Tibial artery (tissue), 4 donors: ENCODE measurements at places on chromosomes 1 and 21.

- peaks cover 10% of the 10 kb centered on the region for H3K4me1 ChIP-seq
- no peak overlapping the region for H3K27ac ChIP-seq
- H3K27me3 ChIP-seq = no peaks in the 10 kb centered on the region
- DNase-seq = no peak
These were observed 47.3 kb downstream of the LPGAT1 start for GRCh38 chr1:211783266-211783665.

- no peaks in the 10 kb centered on the region for H3K27me3 ChIP-seq
- DNase-seq = no peak
- no peaks in the 10 kb centered on the region for H3K4me1 ChIP-seq
- H3K36me3 ChIP-seq = no peaks in the 10 kb centered on the region
- H3K4me3 ChIP-seq = no peak overlapping the region
- no peak overlapping the region for H3K27ac ChIP-seq
These were observed 110.3 kb downstream of the ODF2L start for GRCh38 chr1:86285796-86286195.

DNA sequence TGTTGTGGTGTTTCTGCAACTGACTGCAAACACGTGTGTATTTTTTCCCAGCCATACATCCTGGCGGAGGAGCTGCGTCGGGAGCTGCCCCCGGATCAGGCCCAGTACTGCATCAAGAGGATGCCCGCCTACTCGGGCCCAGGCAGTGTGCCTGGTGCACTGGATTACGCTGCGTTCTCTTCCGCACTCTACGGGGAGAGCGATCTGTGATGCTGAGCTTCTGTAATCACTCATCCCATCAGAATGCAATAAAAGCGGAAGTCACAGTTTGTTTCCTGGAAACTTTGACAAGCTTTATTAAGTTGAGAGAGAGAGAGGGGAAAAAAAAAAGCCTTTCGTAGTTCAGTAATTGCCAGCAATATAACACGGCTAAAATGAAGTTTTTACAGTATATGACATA, 32.7 kb upstream of the MTR start:
- no peak overlapping the region for H3K27ac ChIP-seq
- DNase-seq = no peak
- peaks cover 8% of the 10 kb centered on the region for H3K36me3 ChIP-seq
- no peaks in the 10 kb centered on the region for H3K4me1 ChIP-seq
- no peak overlapping the region for H3K4me3 ChIP-seq

DNA sequence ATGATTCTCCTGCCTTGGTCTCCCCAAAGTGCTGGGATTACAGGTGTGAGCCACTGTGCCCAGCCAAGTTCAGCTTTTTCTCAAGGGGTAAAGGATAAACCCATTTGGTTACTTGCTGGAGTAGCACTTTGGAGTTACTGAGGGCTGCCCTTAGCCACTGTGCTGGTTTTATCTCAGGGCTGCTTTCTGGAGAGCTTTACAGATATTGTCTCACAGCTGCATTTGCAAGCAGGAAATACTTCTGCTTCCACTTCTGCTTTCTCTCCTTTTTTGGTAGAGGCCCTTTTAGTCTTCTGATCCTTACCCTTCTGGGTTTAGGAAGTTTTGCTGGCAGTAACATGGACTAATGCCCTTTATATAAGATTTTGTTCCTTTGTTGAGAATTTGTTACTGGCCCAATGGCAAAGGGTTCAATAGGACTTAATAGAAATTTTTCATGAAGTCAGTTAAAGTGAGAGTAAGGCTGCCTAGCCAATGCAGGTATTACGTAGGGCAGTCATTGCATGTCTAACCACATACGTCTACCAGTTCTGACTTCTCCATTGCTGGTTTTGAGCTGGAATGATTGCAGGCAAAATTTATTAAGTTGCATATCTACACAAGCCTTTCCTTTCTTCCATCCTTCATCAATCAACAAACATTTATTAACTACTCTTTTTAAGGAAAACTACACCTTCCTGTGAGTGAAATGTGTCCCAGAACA, 24.4 kb downstream of the CAP1 start:
- H3K27ac ChIP-seq = no peak overlapping the region
- H3K27me3 ChIP-seq = no peaks in the 10 kb centered on the region
- peaks cover 20% of the 10 kb centered on the region for H3K4me1 ChIP-seq
- no peak overlapping the region for H3K4me3 ChIP-seq

- H3K27me3 ChIP-seq = no peaks in the 10 kb centered on the region
- H3K4me1 ChIP-seq = no peaks in the 10 kb centered on the region
- H3K36me3 ChIP-seq = no peaks in the 10 kb centered on the region
- no peak for DNase-seq
- no peak overlapping the region for H3K27ac ChIP-seq
These were observed 43.9 kb downstream of the PIGK start for GRCh38 chr1:77175230-77175844.

- DNase-seq = no peak
- no peak overlapping the region for H3K4me3 ChIP-seq
- H3K4me1 ChIP-seq = no peaks in the 10 kb centered on the region
- H3K36me3 ChIP-seq = no peaks in the 10 kb centered on the region
- H3K27ac ChIP-seq = no peak overlapping the region
These were observed 368.9 kb downstream of the SEC16B start for GRCh38 chr1:177600936-177601335.

- H3K27me3 ChIP-seq = no peaks in the 10 kb centered on the region
- peaks cover 34% of the 10 kb centered on the region for H3K4me1 ChIP-seq
- H3K36me3 ChIP-seq = no peaks in the 10 kb centered on the region
- H3K4me3 ChIP-seq = no peak overlapping the region
- peak; percentile 71 for DNase-seq
These were observed 37.0 kb downstream of the CCDC185 start for GRCh38 chr1:223430236-223430635.

DNA sequence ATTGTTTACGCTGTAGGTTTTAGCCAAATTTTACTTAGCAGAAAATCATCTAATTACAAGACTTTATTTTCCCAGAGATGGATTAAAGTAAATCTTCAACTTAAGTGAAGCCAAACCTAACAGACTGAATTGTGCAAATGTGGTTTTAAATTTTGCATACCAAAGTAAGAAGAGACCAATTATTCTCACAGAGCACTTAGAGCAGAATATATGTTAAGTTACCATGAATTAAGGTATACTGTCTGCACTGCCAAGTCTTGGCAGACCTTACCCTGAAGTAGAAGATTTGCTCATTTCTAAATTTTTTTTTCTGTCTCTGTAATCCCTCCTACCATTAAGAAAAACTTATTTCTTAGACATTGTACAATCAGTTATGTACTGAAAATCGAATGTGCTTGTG, 24.1 kb downstream of the MRPS6 start:
- H3K4me3 ChIP-seq = no peak overlapping the region
- DNase-seq = no peak
- no peak overlapping the region for H3K27ac ChIP-seq
- H3K4me1 ChIP-seq = no peaks in the 10 kb centered on the region
- H3K27me3 ChIP-seq = no peaks in the 10 kb centered on the region
- peaks cover 16% of the 10 kb centered on the region for H3K36me3 ChIP-seq

DNA sequence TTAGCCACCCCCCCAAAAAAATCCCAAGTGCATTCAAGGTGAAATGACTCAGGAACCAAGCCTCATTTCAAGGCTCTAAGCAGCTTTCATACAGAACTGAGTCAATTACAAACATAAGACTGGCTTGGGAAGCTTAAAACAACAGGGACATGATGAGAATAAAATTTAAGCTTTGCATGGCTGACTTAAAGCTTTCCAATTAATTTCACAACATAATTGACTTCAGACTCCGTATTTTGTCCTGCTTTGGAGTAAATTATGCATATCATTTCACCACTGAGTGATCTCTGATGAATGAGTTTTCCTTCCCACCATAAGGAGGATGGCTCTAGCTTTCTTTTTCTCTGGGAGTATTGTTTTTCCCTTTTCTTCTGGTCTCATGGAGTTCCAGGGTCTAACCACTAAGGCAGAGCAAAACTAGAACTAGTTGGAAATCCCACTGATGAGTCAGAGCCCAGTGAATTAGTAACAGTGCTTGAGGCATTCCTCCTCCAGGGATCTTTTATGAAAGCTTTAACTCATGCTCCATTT, 72.8 kb downstream of the XCL2 start:
- H3K4me1 ChIP-seq = peaks cover 15% of the 10 kb centered on the region
- no peak overlapping the region for H3K27ac ChIP-seq
- DNase-seq = no peak
- no peak overlapping the region for H3K4me3 ChIP-seq

DNA sequence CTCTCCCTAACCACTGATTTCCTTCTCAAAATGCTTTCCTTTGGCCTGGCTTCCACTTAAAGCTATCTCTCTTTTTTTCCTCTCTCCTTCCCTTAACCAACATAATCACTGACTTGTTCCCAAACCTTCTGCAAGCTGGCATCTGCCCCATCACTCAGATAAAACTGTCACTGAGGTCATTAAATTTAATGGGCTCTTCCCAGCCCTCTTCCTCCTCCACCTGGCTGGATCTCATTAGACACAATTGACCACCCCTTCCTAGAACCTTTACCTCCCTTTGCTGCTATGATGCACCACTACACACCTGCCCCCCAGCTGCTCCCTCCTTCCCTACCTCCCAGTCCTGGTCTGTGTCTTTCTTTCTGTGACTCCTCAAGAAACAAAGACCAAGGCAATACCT, 44.0 kb upstream of the GJB5 start:
- no peaks in the 10 kb centered on the region for H3K4me1 ChIP-seq
- H3K36me3 ChIP-seq = no peaks in the 10 kb centered on the region
- H3K27me3 ChIP-seq = no peaks in the 10 kb centered on the region
- H3K4me3 ChIP-seq = no peak overlapping the region

DNA sequence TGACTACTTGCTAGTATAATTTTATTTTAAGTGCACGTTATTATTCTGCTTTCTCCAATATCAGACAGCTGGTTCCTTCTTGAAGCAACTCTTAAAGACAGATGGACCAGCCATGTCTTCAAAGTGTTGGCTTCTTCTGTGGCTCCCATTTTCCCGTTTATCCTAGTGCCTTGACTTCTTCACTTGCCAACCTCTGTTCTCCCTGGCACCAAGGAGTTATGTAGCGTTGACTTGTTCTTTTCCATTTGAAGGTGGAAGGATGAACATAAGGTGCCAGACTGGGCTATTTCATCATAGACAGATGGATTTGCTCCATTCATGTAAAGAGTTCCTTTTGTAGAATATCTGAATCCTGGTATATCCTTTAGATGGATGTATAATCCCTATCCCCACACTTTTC, 260.6 kb downstream of the DISC1 start:
- H3K36me3 ChIP-seq = no peaks in the 10 kb centered on the region
- no peak for DNase-seq
- H3K27ac ChIP-seq = no peak overlapping the region
- no peaks in the 10 kb centered on the region for H3K4me1 ChIP-seq

DNA sequence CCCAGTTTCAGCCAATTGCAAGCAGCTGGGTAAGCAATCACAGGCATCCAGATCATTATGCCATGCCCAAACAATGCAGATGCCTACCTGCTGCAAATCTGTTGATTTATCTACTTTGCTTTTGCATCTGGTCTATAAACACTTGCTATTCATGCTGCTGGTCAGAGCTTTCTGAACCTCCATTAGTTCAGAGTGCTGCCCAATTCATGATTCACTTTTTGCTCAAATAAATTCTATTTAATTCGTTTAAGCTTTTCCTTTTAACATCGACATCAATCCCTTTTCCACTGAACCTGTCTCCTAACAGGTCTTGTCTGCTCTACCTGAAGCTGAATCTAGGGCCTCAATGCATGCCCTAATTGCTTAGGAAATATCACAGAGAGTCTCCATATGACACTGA, 99.4 kb upstream of the C1orf87 start:
- no peaks in the 10 kb centered on the region for H3K4me1 ChIP-seq
- H3K36me3 ChIP-seq = no peaks in the 10 kb centered on the region
- no peak for DNase-seq
- H3K4me3 ChIP-seq = no peak overlapping the region
- H3K27ac ChIP-seq = no peak overlapping the region

DNA sequence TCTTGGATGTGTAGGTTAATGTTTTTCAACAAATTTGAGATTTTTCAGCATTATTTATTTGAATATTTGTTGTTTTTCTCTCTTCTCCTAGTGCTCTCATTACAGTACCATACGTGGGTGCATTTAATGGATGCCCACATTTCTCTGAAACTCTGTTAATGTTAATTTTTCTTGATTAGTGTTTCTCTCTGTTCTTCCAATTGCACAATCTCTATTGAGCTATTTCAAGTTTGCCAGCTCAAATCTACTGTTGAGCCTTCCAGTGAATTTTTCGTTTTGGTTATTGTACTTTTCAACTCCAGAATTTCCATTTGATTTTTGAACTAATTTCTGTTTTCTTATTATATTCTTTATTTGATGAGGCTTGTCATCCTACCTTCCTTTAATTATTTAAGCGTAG, 31.7 kb downstream of the CFAP57 start:
- no peaks in the 10 kb centered on the region for H3K36me3 ChIP-seq
- H3K27me3 ChIP-seq = no peaks in the 10 kb centered on the region
- no peak overlapping the region for H3K27ac ChIP-seq
- no peak for DNase-seq

DNA sequence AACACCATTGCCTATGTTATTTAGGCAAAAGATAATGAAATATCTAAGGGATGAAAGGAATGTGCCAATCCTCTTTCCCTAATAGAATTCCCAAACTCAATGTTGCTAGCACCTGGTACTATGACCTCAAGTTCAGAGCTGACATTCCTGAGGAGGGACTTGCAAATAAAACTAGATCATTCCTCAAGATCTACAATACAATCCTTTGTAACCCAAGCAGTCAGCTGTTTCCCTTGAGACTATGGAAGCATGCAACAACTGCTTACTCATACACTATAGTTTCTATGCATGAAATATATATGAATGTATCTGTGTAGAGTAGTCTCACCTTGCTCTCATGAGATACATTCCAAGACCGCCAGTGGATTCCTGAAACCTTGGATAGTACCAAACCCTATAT, 65.0 kb downstream of the ABL2 start:
- H3K27me3 ChIP-seq = no peaks in the 10 kb centered on the region
- no peaks in the 10 kb centered on the region for H3K36me3 ChIP-seq
- no peak overlapping the region for H3K27ac ChIP-seq
- no peak overlapping the region for H3K4me3 ChIP-seq
- H3K4me1 ChIP-seq = no peaks in the 10 kb centered on the region
- no peak for DNase-seq

DNA sequence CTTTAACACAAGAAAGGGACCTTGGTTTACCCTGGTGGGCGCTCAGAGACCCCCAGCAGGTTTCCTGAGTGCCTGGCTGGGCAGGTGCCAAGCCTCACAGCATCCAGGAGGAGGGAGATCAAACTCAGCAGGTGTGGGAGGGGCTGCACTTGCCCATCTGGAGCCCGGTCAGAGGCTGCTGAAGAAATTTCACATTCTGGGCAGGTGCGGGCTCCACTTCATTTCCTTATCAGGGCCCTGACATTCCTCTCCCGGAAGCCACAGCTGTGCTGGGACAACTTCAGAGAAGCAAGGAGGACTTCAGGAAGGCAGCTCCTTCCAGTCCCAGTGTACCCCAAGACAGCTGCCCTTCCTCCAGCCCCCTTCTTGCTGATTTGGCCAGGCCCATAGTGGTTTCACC, 82.9 kb downstream of the ITPKB start:
- no peak overlapping the region for H3K4me3 ChIP-seq
- no peaks in the 10 kb centered on the region for H3K36me3 ChIP-seq
- H3K4me1 ChIP-seq = peaks cover 7% of the 10 kb centered on the region
- no peak for DNase-seq
- no peaks in the 10 kb centered on the region for H3K27me3 ChIP-seq
- H3K27ac ChIP-seq = no peak overlapping the region

- no peaks in the 10 kb centered on the region for H3K4me1 ChIP-seq
- no peak overlapping the region for H3K27ac ChIP-seq
- H3K4me3 ChIP-seq = no peak overlapping the region
- no peaks in the 10 kb centered on the region for H3K36me3 ChIP-seq
- no peak for DNase-seq
These were observed 5.0 kb downstream of the GCLM start for GRCh38 chr1:93904228-93904627.

- H3K4me3 ChIP-seq = no peak overlapping the region
- no peaks in the 10 kb centered on the region for H3K36me3 ChIP-seq
- no peaks in the 10 kb centered on the region for H3K27me3 ChIP-seq
These were observed 99.2 kb upstream of the MROH9 start for GRCh38 chr1:170836141-170836540.
